ENCODE measurements at places on chromosomes 4 and X.

DNA sequence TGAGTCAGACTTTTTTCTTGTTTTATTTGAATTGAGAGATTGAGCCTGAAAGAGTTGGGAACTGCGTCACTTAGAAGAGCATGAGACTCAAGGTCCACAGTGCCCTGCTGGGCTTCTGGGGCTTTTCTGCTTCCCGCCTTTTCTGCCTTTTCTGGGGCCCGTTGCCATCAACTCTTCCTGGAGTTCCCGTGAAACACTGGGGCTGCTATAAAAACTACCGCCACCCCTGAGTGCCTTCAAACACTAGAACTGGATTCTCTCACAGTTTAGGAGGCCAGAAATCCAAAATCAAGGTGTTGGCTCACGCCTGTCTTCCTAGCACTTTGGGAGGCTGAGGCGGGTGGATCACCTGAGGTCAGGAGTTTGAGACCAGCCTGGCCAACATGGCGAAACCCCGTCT is 49.8 kb downstream of the RWDD4 start:
- no peak for DNase-seq

DNA sequence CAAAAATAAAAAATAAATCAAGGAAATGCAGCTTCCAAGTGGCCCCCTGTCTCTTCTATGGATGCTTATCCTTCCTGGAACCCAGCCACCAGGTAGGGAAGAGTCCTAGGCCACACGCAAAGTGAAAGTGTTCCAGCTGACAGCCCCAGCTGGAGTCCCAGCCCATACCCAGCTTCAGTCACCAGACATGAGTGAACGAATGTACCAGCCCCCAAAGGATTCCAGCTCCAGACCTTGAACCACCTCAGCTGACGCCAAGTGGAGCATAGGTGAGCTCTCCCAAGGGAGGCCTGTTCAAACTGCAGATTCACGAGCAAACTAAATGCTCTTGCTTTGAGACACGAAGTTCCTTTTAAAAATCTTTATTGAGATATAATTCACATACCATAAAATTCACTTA is 62.0 kb downstream of the BCOR start:
- DNase-seq: no peak

- DNase-seq: no peak
Observed at GRCh38 chrX:135975421-135975820, 1.6 kb upstream of the MMGT1 start.

DNA sequence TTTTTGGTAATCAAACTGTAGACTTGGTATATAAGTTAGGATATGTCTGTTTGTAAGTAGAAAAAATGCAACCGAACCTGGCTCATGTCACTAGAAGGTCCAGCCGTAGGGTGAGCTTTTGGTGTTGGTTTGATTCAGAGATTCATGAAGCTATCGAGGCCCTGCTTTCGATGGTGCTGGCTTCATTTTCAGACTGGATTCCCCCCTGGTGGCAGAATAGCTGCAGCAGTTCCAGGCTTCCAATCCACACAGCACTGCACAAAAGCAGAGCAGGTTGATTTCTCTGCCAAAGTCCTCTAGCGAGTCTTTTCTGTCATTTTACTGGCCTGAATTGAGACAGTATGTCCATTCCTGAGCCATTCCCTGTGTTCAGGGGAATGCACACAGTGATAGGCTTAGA is 33.1 kb downstream of the PDK3 start:
- DNase-seq: peak; percentile 31

DNA sequence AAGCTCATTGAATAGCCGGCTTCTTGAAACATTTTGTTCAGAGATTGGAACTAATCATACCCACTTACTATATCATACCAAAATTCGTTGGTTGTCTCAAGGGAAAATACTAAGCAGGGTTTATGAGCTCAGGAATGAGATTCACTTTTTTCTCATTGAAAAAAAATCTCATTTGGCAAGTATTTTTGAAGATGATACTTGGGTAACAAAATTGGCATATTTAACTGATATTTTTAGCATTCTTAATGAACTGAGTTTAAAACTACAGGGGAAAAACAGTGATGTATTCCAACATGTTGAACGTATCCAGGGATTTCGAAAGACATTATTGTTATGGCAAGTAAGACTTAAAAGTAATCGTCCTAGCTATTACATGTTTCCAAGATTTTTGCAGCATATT is 6.4 kb downstream of the FAM200B start:
- no peak for DNase-seq

DNA sequence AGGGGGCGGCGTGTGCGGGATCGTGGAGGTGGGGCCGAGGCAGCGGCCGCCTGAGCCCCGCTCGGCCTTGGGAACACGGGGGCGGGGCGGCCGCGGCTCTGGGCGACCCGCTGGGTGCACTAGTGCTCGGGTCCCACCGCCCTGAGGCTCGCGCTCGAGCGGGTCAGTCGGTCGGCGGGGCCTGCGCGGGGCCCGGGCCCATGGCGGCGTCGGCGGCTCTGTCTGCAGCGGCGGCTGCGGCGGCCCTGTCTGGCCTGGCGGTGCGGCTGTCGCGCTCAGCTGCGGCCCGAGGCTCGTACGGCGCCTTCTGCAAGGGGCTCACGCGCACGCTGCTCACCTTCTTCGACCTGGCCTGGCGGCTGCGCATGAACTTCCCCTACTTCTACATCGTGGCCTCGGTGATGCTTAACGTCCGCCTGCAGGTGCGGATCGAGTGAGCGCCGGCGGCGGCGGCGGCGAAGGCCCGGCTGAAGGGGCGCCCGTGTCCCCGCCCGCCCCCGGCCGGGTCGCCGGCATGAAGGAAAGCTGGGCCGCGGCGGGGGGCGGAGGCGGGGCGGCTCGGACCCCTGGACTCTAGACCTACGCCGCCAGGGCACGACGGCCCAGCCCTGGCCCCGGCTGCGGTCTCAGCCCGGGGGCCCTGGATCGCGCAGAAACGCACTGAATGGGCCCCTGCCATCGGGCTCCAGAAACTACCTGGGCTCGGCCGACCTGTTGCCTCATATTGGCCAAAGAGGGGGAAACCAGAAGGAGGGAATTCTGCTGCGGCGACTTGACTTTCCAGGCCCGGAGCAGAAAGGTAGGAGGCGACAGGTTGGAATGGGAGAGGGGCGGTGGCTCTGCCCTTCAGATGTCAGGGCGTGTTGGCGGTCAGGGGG is at the start of gene SMIM10L2A:
SMIM10L2A (plus strand) TSS at position 13 of the 878 bp plus-strand sequence; CDS start at position 201, 188 bp downstream.
- no peak for DNase-seq

GRCh38 chr4:1031346-1031745 is 19.9 kb downstream of the FGFRL1 start:
- DNase-seq: no peak

DNA sequence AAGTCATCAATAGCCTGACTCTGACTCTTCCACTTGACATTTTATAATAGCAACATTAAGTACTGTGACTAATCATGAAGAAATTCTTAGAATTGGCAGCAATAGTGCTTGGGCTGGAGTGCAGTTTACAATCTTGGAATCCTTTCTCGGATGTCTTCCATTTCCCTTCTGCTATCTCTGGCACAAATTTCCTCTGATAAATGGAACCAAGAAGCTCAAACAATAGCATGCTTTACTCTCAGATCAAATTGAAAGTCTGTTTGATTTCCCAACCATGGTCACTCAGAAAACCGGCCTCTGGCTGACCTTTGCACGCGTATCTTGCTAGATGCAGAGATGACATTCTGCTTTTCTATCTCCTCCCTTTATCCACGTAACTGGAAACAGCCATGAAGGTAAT is 99.0 kb upstream of the SPANXC start:
- peak; percentile 56 for DNase-seq

GRCh38 chr4:16824278-16824806 is 74.1 kb downstream of the LDB2 start:
- DNase-seq: no peak

- DNase-seq: no peak
Observed at GRCh38 chr4:8732092-8732491, 139.5 kb downstream of the CPZ start.

- DNase-seq: no peak
Observed at GRCh38 chr4:107017443-107018343, 18.4 kb downstream of the DKK2 start.

GRCh38 chrX:132875650-132876522 is 82.5 kb downstream of the HS6ST2 start:
- no peak for DNase-seq

- no peak for DNase-seq
Observed at GRCh38 chr4:24980740-24981139, 50.0 kb downstream of the LGI2 start.

DNA sequence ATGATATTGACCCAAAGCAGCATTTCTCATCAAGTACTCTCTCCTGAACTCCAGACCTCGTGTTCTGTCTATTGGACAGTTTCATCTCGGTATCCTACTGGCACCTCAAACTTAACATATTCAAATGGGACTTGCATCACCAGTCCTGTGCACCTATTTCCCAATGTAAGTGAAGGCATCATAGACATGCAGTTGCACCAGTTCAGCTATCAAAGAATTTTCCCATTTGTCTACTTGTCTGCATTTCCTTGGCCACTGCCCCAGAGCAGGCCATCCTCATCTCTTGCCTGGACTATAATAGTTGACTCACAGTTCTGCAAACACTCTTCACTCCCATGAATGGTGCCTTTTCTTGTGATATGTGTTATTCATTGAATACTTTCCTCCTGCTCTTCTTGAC is 11.3 kb upstream of the LIMCH1 start:
- DNase-seq: no peak

DNA sequence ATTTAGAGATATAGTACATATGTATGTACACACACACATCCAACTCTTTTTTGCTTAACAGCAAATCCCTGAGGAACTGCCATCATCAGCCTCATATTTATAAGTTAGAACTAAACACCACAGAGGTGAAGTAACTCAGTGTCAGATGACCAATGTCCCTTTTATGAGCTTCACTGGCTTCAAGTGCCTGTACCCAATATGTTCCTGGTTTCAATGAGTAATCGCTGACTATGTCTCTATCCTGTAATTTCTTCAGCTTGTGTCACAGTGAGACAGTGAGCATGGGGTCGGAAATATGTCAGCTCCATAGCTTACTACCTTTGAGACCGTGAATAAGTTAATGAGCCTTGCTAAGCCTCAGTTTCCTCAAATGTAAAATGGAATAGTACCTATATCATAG is 136.2 kb upstream of the RASGEF1B start:
- no peak for DNase-seq

DNA sequence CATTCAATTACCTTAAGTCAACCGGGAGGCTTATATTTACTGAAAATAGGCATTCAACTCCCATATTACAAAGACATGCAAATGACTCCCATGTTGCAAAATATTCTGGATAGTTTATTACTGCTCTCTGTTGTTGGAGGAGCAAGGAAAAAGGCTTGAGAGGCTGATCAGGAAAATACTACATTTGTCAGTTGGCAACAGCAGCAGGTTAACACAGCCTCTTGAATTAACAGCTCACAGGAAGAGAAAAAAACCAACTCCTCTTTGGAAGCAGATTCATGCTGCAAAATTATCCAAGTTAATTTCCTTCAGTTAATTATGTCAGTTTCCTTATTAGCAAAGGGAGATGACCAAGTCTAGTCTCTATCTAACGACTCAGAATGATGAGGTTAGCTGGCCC is 238.9 kb downstream of the MAML3 start:
- no peak for DNase-seq

DNA sequence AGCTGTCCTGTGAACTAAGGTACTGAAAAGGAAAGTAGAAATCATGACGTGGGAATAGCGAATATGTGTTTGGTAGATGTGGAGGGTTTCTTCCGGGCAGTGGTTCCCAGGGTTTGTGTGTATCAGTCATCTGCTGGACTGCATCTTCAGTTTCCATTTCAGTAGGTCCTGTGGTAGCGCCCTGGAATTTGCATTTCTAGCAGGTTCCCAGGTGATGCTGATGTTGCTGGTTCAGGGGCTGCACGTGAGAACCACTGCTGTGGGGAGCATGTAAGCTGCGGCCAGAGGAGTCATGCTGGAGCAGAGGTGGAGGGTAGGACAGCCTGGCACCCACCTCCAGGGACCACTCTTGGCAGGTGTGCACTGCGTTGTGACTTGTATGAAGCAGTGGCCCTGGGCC is 47.1 kb downstream of the ARHGAP10 start:
- DNase-seq: no peak

DNA sequence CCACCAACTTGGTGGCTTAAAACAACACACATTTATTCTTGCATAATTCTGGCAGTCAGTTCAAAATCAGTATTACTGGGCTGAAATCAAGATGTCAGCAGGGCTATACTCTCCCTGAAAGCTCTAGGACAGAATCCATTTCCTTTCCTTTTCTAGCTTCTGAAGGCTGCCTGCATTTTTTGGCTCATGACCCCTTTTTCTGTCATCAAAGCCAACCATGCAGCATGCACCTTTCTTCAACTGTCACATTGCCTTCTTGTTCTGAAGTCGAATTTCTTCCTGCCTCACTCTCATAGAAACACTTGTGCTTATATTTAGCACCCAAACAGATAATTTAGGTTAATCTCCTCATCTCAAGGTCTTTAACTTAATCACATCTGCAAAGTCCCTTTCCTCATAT is 79.8 kb upstream of the PPP1R2C start:
- DNase-seq: no peak

- no peak for DNase-seq
Observed at GRCh38 chr4:87953826-87954225, 21.7 kb upstream of the SPP1 start.

DNA sequence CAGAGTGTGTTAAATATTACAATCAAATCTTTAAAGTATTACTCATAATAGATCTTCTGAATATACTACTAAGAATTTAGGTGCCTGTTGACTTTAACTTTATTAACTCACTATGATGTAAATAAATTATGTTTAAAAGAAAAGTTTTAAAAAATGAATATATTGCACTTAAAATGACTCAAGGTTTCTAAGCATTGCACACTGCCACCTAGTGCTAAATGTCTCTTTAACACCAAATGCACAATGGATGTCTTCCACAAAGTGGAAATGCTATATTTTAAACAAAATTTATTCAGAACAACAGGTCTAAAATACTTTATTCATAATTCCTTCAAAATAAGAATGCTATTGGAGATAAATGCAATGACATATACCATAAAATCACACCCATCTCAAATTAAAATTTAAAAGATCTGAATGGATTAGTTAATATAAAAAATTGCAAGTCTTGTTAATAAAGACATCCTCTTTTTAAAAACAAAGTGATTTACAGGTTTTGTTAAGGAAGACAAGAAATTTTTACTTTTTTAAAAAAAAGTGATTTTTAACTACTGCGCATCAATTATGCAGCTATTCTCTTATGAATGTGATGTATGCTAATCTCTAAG is 5.5 kb downstream of the INPP4B start:
- peak; percentile 59 for DNase-seq

- DNase-seq: no peak
Observed at GRCh38 chr4:40553995-40554394, 75.7 kb downstream of the RBM47 start.

DNA sequence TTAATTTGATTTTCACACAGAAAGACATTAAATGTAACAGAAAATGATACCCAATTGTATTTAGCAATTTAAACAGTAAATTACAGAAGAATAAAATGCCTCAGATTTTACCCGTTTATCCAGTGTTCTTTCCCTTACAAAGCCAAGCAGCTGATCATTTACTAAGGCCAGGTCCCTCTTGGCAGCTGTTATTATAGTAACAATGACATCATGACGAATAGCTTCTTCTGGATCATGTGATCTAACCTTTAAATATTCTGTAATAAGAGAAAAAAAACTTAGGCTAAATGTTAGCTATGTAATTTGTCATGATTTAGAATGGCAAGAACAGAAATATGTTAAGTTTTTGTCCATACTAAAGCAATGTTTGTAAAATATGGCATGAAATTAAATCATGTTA is 69.4 kb downstream of the PDS5A start:
- DNase-seq: no peak
